ENCODE measurements at places on chromosomes 11 and 22.
A peak's percentile ranks its signal among the peaks of the same experiment; 100 is the strongest.

DNA sequence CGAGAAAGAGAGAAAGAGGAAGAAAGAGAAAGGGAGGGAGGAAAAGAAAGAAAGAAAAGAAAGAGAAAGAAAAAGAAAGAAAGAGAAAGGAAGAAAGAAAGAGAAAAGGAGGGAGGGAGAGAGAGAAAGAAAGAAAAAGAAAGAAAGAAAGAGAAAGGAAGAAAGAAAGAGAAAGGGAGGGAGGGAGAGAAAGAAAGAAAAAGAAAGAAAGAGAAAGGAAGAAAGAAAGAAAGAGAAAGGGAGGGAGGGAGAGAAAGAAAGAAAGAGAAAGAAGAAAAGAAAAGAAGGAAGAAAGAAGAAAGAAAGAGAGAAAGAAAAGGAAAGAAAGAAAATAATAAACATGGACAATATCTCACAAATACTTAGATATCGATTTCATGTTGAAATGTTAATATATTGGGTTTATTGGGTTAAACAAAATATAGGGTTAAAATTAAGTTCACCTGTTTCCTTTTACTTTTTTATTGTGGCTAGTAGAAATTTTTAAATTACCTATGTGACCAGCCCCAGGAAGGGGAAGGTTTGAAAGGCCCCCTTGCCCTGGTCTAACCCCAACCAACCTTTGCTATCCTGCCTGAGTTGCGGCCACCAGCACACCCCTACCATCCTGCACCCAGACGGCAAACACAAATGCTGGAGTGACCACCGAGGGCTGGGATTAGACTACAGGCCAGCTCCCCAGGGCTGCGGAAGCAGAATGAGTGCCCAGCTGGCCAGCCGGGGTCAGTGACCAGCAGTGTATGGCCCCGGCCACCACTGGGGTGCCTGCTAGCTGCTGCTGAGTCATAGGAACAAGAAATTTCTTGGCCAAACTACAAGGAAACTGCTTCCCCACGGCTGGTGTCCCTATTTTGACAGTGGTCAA lies 81.0 kb upstream of the FGF3 start:
- H3K36me3 ChIP-seq = no peaks in the 10 kb centered on the region
- H3K27ac ChIP-seq = no peak overlapping the region
- DNase-seq = peak; percentile 67
- H3K4me1 ChIP-seq = peaks cover 13% of the 10 kb centered on the region
- no peak overlapping the region for H3K4me3 ChIP-seq
- peaks cover 7% of the 10 kb centered on the region for H3K27me3 ChIP-seq

- H3K36me3 ChIP-seq = no peaks in the 10 kb centered on the region
- no peak overlapping the region for H3K27ac ChIP-seq
- no peak overlapping the region for H3K4me3 ChIP-seq
- no peak for DNase-seq
- no peaks in the 10 kb centered on the region for H3K4me1 ChIP-seq
Measured at GRCh38 chr11:106608677-106609076, 409.6 kb downstream of the GUCY1A2 start.

DNA sequence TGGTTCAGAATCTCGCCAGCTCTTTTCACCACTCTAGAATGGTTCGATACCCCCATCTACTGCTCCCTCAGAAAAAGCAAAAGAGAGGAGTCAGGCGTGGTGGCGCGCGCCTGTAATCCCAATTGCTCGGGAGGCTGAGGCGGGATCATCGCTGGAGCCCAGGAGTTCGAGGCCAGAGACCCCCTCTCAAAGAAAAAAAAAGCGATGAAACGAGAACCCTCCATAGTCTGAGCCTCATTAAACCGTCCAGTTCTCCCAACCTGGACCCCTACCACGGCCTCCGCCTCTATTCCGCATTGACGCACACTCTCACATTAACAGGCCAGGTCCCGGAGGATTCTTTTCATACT lies 439 bp downstream of the SPA17 start:
- H3K36me3 ChIP-seq = no peaks in the 10 kb centered on the region
- peak overlapping the region; percentile 7 for H3K4me3 ChIP-seq
- no peak for DNase-seq
- peaks cover 26% of the 10 kb centered on the region for H3K4me1 ChIP-seq
- no peaks in the 10 kb centered on the region for H3K27me3 ChIP-seq
- peak overlapping the region; percentile 63 for H3K27ac ChIP-seq

DNA sequence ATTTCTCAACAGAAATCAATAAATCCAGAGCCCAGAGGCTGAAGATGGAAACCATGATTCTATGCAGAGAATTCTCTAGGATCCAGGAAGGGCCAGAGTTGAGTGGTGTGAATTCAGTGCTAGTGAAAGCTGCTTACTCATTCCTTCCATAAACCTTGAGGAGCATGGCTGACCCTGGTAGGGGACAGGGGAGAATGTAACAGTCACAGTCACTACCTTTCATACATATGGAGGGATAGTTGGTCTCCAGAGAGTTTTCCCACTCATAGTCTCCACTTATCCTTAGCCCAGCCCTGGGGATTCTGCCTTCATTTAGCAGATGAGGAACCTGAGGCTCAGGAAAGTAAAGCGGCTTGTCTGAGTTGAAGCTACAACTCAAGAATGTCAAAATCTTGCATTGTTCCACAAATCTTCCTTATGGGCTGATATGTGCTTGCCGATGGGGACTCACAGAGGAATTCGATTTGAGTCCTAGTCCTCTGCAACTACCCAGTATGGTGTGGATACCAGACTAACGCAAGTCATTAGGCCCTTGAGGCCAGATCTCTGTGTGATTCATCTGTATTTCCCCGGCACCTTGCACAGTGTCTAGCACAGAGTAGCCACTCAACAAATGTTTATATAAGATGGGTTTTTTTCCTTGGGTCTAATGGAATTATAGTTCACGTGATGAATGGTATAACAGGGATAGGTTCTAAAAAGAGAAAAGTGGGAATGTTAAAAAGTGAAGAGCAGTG lies 3.7 kb upstream of the ANAPC15 start:
- DNase-seq = no peak
- H3K36me3 ChIP-seq = no peaks in the 10 kb centered on the region
- peaks cover 14% of the 10 kb centered on the region for H3K4me1 ChIP-seq
- no peak overlapping the region for H3K27ac ChIP-seq
- peaks cover 3% of the 10 kb centered on the region for H3K27me3 ChIP-seq

GRCh38 chr11:33689501-33689900 lies 11.1 kb downstream of the C11orf91 start:
- no peaks in the 10 kb centered on the region for H3K27me3 ChIP-seq
- H3K4me1 ChIP-seq = peaks cover 58% of the 10 kb centered on the region
- H3K4me3 ChIP-seq = no peak overlapping the region
- H3K36me3 ChIP-seq = no peaks in the 10 kb centered on the region
- peak; percentile 30 for DNase-seq

GRCh38 chr11:124474079-124474478 lies 28.6 kb upstream of the OR8B8 start:
- no peaks in the 10 kb centered on the region for H3K36me3 ChIP-seq
- H3K27me3 ChIP-seq = peaks cover 26% of the 10 kb centered on the region
- DNase-seq = no peak
- no peak overlapping the region for H3K4me3 ChIP-seq
- no peak overlapping the region for H3K27ac ChIP-seq

GRCh38 chr22:49368976-49369725 lies 458.5 kb downstream of the BRD1 start:
- no peaks in the 10 kb centered on the region for H3K4me1 ChIP-seq
- H3K27me3 ChIP-seq = no peaks in the 10 kb centered on the region
- DNase-seq = no peak
- no peak overlapping the region for H3K4me3 ChIP-seq

DNA sequence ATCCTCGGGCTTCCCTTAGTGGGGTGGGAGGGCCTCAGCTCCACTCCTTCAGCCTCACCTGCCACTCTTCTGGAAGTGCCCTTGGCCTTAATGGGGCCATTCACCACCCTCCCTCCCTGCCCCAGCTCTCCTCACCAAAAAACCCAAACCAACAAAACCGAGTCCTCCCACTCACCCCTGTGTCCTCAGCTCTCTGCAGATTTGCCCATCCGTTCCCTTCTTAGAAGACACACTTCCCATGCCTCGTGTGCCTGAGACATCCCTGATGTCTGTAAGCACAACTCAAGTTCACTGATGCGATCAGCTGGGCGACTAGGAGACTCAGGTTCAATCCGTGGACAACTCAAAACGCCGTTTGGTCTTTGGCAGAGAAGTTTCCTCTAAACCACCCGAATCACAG lies 839.2 kb downstream of the TBC1D22A start:
- H3K4me3 ChIP-seq = no peak overlapping the region
- no peak overlapping the region for H3K27ac ChIP-seq
- H3K36me3 ChIP-seq = no peaks in the 10 kb centered on the region
- no peak for DNase-seq

DNA sequence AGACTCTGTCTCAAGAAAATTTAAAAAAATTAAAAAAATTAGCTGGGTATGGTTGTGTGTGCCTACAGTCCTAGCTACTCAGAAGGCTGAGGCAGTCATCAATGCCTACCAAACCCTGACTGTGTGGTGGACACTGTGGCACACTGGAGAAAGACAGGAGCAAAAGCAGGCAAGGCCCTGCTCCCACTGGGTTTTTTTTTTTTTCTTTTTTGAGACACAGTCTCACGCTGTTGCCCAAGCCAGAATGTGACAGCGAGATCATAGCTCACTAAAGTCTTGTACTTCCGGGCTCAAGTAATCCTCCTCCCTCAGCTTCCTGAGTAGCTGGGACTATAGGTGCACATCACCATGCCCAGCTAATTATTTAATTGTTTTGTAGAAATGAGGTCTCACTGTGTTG lies 4.6 kb downstream of the NEFH start:
- peaks cover 5% of the 10 kb centered on the region for H3K4me1 ChIP-seq
- peaks cover 21% of the 10 kb centered on the region for H3K27me3 ChIP-seq
- H3K27ac ChIP-seq = no peak overlapping the region

DNA sequence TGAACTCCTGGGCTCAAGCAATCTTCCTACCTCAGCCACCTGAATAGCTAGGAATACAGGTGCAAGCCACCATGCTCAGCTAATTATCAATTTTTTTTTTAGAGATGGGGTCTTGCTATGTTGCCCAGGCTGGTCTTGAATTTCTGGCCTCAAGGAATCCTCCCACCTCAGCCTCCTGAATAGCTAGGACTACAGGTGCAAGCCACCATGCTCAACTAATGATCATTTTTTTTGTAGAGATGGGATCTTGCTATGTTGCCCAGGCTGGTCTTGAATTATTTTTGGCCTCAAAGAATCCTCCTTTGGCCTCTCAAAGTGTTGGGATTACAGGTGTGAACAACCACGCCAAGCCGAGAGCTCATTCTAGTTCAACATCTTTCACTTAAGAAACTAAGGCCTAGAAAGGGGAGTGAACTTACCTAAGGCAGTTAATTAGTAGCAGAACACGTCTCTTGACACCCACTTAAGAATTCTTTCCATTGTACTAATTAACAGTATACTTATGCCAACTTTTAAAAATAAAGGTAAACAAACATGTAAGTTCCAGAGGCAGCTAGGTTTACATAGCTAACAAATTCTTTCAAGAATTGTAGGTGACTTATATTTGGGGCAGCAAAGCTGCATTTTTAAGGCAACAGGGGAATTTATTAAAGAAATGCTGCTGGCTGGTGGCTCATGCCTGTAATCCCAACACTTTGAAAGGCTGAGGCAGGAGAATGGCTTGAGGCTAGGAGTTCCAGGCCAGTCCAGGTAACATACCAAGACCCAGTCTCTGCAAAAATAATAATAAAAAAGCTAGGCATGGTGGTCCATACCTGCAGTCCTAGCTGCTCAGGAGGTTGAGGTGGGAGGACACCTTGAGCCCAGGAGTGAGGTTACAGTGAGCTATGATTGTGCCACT lies 9.6 kb downstream of the ZBED5 start:
- no peak overlapping the region for H3K4me3 ChIP-seq
- peaks cover 5% of the 10 kb centered on the region for H3K36me3 ChIP-seq
- no peak for DNase-seq
- no peaks in the 10 kb centered on the region for H3K4me1 ChIP-seq

DNA sequence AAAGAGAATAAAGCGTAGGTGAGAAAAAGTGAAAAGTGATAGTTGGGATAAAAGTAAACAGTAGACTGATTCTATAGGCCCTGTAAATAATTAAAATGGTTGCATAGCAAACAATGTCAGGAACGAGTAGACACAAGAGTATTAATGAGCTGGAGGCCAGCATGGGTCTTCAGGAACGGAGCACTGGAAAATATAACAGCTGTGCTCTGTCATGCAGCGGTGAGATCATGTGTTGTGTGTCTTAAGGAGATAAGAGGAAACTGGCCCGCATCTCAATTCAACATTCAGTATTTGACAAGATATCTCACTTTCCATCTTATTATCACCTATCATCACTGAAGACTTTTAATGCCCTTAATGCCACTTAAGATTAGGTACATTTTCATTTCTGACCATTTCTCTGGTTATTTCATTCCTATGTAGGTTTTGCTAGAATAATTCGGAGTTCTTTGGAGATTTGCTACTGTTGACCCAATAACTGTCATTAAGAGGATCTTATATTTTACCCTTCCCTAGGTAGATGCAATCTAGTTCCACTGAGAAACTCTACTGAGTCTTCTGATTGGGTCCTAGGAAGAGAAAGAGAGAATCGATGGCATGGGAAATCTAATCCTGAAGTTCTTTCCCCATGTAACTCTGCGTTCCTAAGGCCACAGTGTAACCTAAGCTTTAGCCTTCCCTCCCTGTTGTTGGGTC lies 35.5 kb upstream of the VWA5A start:
- peaks cover 8% of the 10 kb centered on the region for H3K4me1 ChIP-seq
- H3K4me3 ChIP-seq = no peak overlapping the region
- H3K36me3 ChIP-seq = no peaks in the 10 kb centered on the region
- no peak overlapping the region for H3K27ac ChIP-seq
- H3K27me3 ChIP-seq = peaks cover 8% of the 10 kb centered on the region
- no peak for DNase-seq

GRCh38 chr11:48008951-48009270 lies 28.6 kb downstream of the PTPRJ start:
- peaks cover 8% of the 10 kb centered on the region for H3K4me1 ChIP-seq
- DNase-seq = no peak
- H3K27me3 ChIP-seq = no peaks in the 10 kb centered on the region
- H3K36me3 ChIP-seq = no peaks in the 10 kb centered on the region

- no peak overlapping the region for H3K27ac ChIP-seq
- peak; percentile 54 for DNase-seq
- H3K27me3 ChIP-seq = no peaks in the 10 kb centered on the region
- H3K4me1 ChIP-seq = peaks cover 24% of the 10 kb centered on the region
- no peaks in the 10 kb centered on the region for H3K36me3 ChIP-seq
- no peak overlapping the region for H3K4me3 ChIP-seq
Measured at GRCh38 chr11:29448246-29448877, 568.5 kb downstream of the KCNA4 start.
